ENCODE measurements at places on chromosomes 1 and 21.
A peak's percentile ranks its signal among the peaks of the same experiment; 100 is the strongest.

DNA sequence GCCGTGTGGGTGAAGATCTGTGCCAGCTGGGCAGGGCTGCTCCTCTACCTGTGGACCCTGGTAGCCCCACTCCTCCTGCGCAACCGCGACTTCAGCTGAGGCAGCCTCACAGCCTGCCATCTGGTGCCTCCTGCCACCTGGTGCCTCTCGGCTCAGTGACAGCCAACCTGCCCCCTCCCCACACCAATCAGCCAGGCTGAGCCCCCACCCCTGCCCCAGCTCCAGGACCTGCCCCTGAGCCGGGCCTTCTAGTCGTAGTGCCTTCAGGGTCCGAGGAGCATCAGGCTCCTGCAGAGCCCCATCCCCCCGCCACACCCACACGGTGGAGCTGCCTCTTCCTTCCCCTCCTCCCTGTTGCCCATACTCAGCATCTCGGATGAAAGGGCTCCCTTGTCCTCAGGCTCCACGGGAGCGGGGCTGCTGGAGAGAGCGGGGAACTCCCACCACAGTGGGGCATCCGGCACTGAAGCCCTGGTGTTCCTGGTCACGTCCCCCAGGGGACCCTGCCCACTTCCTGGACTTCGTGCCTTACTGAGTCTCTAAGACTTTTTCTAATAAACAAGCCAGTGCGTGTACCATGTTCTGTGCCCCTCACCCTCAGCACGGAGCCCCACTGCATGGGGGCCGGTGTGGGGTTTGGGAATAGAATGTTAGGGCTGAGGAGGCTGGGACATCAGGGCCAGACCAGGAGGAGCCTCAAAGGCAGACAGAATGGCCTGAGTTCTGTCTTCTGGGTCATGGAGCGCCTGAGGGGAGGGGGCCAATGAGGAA lies 21.3 kb downstream of the SERINC2 start:
- no peak for DNase-seq

DNA sequence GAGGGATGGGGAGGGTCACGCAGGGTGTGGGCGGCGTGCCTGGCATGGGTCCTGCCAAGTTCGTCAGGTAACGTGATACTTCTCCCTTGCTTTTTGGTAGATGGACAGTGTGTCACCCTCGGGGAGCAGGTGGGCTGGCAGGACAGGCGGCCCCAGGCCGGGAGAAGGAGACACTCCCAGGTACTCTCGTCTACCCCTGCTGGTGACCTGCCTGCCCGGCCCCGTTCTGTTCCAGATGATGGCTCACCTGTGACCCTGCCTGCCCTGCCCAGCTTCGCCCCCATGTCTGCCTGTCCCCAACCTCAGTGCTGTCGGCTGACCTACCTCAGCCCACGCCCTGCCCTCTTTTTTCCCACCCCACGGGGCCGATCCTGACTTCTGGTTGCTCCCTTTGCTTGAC lies 144.7 kb downstream of the PCBP3 start:
- no peak for DNase-seq

DNA sequence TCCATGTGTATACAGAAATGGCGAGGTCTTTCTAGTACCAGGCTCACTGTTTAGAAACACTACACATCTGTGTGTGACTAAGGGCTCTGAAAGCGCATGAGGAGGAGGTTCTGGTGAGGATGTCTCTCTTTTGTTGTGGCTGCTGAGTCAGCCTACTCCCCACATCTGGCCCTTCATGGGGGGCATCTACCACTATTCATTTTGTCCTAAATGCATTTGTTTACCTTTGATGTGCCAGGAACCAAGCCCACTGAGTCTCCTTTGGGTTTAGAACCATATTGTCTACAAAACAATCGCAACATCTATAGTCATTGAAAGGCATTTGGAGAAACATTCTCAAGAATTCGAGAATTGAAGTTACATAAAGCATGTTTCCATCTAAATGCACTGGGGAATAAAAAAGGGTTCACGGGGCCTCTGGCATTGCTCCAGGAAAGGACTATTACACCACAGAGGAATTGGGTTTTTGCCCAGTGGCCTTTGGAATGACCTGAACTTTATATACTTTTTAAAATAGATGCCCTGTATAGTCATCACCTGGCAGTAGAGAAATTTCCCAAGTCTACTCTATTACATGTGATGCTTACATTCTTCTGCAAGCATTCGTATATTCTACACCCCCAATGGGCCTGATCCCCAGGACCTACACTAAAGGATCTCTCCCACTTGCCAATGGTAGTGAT lies 35.1 kb upstream of the ADORA3 start:
- DNase-seq: no peak

GRCh38 chr1:42152119-42152518 lies 1.1 kb upstream of the GUCA2B start:
- DNase-seq: no peak

GRCh38 chr1:65764052-65764451 lies 28.6 kb upstream of the PDE4B start:
- DNase-seq: no peak

GRCh38 chr1:98981917-98982513 lies 22.6 kb downstream of the PLPPR5 start:
- DNase-seq: no peak

GRCh38 chr1:232101231-232101630 lies 474.6 kb downstream of the DISC1 start:
- no peak for DNase-seq

- no peak for DNase-seq
Observed at GRCh38 chr1:118944133-118944532, 44.0 kb downstream of the TBX15 start.

GRCh38 chr1:27668808-27669723 lies 2.9 kb downstream of the IFI6 start:
- DNase-seq: peak; percentile 53

DNA sequence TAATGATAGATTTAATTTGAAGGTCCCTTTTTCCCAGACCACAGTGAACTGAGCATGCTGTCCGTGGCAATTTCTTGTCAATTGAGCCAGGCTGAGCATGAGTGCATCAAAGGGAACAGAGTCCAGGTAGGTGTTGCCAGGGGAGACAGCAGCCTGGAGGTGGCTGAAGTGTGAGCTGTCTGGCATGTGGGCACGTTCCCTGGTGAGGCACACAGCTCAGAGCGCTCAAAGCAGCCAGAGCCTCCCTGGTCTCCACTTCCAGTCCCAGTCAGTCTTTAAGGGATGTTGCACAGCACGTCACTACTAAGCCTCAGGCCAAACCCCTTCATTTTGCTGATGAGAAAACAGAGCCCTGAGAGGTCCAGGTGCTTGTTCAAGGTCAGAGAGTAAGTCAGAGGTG lies 251.4 kb downstream of the MATN1 start:
- no peak for DNase-seq
